ENCODE measurements at places on chromosomes 5 and 9.

DNA sequence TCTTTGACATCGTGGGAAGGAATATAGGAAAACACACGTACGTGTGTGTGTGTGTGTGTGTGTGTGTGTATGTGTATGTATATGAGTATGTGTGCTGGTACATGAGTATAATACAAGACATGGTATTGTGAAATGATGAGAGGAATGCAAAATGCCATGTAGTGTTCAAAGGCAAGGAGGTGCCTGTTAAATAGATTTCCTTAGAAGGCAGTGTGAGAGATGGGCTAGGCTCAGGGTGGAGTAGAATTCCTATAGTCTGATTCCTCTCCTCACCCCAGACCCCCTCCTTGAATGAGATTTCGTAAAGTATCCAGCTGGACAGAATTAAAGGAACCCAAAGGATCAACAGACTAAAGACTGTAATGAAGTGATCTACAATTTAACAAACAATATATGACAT lies 11.1 kb downstream of the GPR21 start:
- peak; percentile 70 for DNase-seq

DNA sequence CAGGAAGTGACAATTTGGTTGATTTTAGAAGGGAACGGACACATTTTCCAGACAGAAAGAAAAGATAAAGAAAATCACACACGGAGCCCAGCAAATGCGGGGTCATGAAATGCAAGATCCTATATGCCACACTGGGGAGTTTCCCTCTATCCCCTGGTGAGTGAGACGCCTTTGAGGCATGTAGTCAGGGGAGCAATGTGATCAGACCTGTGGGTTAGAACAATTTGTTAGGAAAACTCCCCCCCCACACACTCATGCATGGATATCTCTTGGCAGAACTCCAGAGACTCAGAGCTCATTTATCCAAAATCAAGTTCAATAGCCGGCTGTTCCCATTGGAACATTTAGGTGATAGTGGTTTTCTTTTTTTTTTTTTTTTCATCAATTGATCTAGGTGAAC lies 71.7 kb upstream of the TRIO start:
- no peak for DNase-seq

- DNase-seq: no peak
Observed at GRCh38 chr5:179762079-179762780, 29.6 kb downstream of the MAML1 start.

GRCh38 chr9:136631038-136632000 lies 31.4 kb upstream of the EGFL7 start:
- DNase-seq: peak; percentile 80

GRCh38 chr9:77945798-77946197 lies 85.8 kb downstream of the GNAQ start:
- DNase-seq: no peak

DNA sequence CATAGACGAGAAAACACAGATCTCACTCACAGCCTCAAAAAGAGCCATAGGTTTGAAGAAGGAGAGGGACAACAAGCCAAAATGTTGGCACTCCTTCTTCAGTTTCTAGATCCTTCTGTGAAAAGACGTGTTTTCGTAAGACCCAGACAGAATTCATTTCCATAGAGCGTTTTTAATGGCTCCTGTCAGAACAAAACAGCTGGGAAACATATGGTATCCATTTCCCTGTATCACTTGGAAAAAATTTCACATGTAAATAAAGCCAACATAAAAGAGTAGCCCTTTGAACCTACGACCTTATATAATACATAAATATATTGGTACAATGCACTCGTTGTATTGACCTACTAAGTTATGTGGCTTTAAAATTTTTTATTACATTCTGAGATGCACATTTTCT lies 108.1 kb downstream of the SNCAIP start:
- peak; percentile 26 for DNase-seq

DNA sequence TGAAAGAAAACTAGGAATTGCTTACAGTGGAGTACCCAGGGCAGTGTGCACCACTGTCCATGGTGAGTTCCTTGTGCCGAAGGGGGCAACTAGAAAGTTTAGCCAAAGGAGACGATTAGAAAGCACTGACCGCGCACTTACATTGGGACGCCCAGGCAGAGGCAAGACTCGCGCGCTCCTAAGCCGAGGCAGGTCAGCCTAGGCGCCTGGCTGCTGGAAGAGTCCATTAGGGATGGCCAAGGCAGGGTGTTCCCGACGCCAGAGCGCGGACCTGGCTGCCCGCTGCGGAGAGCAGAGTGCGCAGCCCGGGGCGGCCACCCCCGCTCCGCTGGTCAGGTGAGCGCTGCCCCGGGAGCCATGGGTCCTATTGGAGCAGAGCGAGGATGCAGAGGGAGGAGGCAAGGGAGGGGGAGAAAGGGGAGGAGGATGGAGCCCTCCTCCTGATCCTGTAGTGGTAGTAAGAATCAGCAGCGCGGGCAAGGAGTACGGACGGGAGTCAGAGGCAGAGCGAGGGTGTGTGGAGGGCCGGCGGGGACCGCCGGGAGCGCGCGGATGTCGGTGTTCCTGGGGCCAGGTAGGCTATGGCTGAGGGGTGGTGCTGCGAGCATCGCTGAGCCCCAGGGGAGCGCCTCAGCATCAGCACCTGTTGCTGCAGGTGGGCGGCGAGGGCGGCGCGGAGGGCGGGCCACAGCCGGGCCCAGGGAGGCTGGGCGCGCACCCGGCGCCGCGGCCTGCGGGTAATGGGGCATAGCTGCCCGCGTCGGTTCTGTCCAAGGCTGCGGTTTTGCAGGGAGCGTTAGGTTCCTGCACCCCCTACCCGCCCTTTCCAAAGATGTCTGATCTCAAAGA lies at the start of gene ADGRV1:
Gene ADGRV1 (plus strand): TSS at position 454 of the 849 bp plus-strand sequence. CDS start 99 bp downstream, at position 553.
- peak; percentile 1 for DNase-seq

DNA sequence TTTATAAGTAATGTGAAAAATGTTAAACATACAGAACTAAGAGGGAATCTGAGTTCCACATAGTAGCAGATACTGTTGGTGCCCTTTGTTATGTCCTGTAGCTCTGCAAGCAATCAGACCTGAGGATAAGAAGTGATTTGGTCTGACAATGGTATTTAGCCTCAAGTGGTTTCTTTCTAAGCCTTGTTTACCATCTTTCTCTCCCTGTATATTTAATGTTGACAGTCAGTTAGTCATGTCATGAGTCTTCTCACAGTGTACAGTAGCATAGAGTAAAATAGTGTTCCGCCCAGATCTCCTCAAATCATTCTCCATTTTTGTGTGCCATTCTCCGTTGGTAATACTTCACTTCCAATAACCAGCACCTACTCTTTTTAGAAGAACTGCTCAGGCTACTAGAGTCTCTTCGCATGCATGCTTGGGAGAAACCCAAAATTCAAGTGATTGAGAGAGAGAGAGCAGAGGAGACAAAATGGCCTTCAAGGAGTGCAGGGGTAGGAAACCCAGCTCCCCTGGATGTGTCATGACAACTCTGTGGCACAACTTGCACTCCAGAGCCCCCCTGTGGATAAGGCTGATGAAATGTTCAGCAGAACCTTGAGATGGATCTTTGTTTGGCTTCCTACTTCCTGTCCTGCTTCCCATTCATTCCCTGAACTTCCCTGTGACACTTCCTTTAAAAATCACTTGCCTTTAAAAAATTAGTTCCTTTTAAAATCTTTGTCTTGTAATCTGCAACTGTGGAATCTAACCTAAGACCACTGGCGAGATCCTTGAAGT lies 129.2 kb upstream of the FST start:
- no peak for DNase-seq

DNA sequence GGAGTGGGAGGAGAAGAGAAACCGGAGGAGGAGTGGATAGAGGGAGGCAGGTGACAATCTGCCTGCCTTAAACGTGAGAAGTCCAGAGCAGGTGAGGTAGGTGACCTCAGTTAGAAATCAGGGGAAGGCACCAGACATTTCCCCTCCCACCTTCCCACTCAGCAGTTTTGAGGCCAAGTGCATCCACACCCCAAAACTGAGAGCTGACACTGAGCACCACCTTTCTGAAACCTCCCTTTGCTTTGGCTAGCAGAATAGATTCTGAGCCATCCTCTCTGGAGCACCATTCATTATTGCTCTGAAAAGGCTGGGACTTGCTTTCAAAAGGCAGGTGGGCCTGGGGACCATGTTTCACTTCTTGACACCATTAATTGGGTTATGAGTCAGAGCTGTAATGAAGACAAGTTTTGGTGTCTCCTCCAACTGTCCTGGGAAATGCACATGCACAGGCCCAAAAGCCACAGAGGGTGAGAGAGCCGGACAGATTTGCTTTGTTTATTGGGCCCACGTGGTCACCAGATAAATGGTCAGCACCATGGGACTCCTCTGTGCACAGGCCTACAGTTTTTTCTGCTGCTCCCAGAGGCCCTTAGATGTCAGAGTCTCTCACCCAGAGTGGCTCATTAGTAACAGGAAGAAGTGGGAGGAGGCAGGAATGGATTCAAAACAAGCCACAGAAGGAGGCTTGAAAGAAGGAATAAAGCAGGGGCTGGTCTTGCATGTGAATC lies 314.7 kb downstream of the TLE1 start:
- no peak for DNase-seq

- DNase-seq: no peak
Observed at GRCh38 chr5:161023551-161023950, 171.5 kb upstream of the ATP10B start.

- no peak for DNase-seq
Observed at GRCh38 chr9:105275938-105276337, 31.5 kb downstream of the SLC44A1 start.

DNA sequence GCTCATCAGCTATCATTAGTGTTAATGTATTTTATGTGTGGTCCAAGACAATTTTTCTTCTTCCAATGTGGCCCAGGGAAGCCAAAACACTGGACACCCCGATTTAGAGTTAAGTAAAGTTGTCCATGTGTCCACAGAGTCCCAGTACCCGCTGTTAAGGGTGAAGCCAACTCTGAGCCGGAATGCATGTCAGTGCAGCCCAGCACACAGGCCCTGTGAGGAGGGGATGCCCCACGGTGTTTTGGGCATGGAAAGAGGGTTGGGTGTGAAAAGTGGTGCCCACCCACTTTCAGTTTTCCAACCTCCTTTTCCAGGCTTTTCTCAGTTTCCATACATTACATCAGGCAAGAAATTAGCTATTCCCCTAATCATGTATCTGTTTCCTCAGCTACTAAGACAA lies 24.4 kb downstream of the SHC3 start:
- DNase-seq: no peak

DNA sequence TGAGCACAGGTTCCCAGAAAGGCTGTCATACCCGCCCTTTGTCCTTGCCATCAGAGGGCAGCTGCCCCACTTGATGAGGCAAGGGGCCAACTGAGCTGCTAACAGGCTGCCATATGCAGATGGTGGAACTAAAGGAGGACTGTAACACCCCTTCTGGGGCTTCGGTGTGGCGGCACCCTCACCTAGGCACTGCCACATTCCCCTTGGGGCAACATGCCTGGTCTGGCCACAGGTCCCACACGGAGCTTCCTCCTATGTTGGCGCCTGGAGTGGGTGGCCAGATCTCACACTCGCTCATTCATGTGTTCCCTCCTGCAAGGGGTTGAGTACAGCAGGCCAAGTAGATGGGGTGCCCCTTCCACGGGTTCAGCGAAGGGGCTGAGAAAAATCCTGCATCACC lies 777.4 kb upstream of the CHD1 start:
- no peak for DNase-seq

- DNase-seq: no peak
Observed at GRCh38 chr5:126846744-126847455, 70.0 kb downstream of the LMNB1 start.

GRCh38 chr9:93670208-93671019 lies 94.0 kb downstream of the PHF2 start:
- peak; percentile 58 for DNase-seq

DNA sequence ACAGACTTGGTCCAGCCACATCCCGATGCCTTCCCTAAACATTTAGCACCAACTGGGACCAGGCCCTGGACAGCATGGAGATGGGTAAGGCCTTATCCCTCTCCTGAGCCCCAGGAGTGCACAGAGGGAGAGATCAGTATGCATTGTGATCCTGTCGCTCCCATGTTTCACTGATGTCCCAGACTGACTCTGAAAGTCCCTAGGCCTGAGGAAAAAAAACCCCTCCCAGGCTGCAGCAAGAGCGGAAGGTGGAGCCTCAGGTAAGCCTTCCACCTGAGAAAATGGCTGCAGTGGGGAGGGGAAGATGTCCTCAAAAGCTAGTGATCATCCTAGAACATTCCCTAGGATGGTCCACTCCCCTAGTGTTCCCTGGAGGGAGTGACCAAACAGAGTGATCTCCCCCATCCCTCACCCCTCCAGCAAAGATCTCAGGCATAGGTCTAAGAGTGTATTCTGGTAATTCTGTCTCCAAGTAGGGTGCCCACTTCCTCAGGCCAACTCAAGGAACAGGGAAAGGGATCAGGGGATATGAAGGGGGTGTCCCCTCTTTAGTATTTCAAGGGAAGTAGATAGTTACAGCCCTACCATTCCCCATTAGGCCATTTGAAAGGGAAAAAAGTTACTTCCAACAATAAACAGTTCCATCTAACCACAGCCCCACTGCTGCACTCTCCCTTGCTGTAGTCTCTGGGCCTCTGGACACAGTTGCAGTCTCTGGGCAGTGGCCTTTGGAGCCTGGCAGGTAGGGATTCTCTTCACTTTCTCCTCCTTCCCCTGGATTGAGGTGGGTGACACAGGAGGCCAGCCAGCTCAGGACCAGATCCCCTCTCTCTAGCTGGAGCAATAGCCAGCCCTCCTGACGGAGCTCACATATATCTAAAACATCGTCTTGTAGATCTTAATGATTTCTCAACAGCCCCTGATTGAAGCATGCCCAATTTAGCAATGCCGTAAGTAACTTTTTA lies 6.8 kb upstream of the CXXC5 start:
- DNase-seq: no peak

- peak; percentile 30 for DNase-seq
Observed at GRCh38 chr9:80885894-80886293, 803.5 kb downstream of the TLE1 start.

GRCh38 chr5:168366116-168366515 lies 74.7 kb downstream of the WWC1 start:
- peak; percentile 41 for DNase-seq

DNA sequence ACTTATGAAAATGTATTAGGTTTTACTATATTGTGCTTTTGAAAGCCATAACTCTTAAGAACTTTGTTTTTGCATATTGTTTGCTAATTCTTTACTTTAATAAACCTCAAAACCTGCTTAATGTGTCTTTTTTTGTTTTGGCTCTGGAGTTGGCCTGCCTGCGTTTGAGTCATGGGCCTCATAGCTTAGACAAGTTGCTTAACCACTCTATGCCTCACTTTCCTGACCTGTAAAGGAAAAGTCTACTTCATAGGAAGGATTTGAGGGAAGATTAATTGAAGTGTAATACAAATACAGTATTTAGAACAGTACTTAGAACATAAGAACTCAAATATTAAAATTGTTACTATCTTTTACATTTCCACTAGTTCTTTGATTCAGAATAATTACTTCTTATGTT lies 10.3 kb downstream of the SMIM32 start:
- DNase-seq: no peak

GRCh38 chr9:84953797-84954705 lies 284.5 kb downstream of the NTRK2 start:
- peak; percentile 42 for DNase-seq

GRCh38 chr5:53023969-53024368 lies 34.8 kb downstream of the ITGA2 start:
- peak; percentile 88 for DNase-seq

DNA sequence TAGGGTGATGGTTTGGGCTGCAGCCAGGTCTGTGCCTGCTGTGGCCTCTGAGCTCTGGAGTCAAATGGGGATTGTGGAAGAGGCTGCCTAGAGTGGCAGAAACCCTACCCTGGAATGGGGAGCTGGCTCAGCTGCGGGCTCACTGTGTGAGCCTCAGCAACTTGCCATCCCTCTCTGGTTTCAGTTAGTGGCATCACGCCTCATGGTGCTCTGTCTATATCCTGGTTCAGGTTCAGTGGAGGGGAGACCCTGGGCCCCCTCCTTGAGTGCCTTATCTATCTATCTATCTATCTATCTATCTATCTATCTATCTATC lies 132.6 kb downstream of the PHF2 start:
- DNase-seq: no peak
